ENCODE measurements at places on chromosomes 12 and 14. TPM values are rescaled to one million over a fixed set of nuclear protein-coding genes. Genes with fewer than 3 reads are reported as not detected.

The HOXC4 gene
- 0.63 TPM for total RNA-seq

The TAS2R42 gene
- not detected for total RNA-seq

The FIGNL2 gene
- total RNA-seq: 3.2 TPM

The WSB2 gene
- total RNA-seq: 18.6 TPM

The INHBC gene
- 0.19 TPM for total RNA-seq

The RND1 gene
- 3.7 TPM for total RNA-seq

The P2RX7 gene
- total RNA-seq: 4.3 TPM

The LRP1-AS gene
- total RNA-seq: not detected

The RHEBL1 gene
- total RNA-seq: 3.6 TPM

The NAV3 gene
- not detected for total RNA-seq

The GNB3 gene
- total RNA-seq: 5.6 TPM

The SSTR1 gene
- total RNA-seq: not detected

The SPTSSA gene
- 4.0 TPM for total RNA-seq

The FICD gene
- total RNA-seq: 5.6 TPM

The TSPAN9 gene
- total RNA-seq: 1.2 TPM

DNA sequence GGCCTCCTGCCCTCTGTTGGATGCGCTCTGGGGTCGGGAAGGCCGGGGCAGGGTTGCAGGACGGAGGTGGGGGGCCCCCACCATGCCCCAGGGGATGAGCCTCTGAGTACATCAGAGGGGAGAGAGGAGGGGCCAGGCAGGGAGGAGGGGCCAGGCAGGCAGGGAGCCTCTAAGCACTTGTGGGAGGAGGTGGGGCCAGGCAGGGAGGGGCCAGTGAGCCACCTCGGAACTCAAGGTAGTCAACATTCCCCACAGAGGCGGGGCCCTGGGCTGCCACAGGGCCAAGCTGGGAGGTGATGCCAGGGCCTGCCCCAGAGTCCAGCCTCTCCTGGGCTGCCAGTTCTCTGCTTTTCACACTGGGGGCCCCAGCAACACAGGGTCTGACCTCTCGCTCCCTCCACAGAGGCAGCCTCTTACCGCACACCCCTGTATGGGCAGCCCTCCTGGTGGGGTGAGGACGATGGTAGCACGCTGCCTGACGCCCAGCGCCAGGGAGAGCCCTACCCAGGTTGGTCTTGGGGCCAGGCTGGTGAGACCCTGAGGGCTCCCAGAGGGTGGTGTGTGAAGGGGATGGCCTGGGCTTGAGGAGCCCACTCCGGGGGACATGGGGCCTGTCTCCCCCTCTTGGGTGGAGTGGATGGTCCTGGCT lies 17.4 kb downstream of the CEP170B start:
- no peak for DNase-seq

DNA sequence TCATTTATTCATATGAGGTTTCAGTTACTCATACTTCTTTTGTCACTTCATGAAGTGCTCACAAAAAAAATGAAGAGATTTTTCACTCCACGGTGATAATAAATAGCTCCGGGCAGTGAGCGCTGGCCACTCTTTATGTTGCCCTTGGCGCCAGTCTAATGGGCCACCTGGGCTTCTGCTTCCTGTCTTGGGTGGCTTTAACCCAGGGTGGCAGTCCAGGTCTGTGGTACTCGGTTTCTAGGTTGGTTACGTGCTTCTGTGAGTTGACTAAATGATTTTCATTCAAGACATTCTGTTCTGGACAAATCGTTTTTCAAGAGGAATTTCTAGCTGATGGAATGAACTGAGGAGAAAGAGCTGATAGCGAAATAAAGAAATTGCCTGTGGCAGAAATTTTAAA lies 34.6 kb upstream of the NID2 start:
- DNase-seq: no peak

DNA sequence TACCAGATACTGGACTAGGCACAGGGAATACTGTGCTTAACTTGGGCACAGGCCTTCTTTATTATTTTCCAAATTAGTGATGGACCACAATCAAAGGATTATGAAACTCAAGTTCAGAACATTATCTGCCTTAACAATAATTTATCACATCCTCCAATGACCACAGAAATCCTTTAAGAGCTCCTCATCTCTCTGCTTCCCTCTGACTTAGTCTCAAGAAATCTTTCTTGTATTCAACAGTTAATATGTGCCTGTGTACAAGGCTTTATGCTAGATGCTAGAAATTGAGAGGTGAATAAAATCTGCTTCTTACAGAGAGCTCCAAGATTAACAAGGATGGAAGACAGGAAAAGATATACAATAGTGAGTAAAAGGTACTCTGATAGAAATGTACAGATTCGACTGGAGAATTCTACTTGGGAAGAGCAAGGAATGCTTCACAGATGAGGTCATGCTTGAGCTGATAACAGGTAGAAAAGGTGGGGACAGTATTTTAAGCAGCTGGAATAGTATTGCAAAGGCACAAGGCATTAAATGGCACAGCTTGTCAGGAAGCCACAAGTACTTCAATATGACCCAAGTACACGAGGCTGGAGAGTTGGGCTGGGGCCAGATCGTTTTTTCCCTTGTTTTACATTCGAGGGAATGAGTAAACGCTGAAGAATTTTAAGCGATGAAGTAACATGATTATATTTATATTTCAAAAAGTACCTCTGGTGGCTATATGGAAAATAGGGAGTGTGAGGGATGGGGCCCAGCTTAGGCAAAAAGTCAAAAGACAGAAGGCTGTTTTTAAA lies 55.1 kb upstream of the ARID2 start:
- DNase-seq: no peak

- no peak for DNase-seq
These were observed 39.1 kb downstream of the FNTB start for GRCh38 chr14:65025818-65026217.

- DNase-seq: no peak
These were observed 201.9 kb downstream of the PHETA1 start for GRCh38 chr12:111166779-111167540.

- DNase-seq: no peak
These were observed 58.7 kb downstream of the GNS start for GRCh38 chr12:64700532-64700931.

GRCh38 chr12:76508128-76508980 lies 51.2 kb downstream of the OSBPL8 start:
- no peak for DNase-seq

DNA sequence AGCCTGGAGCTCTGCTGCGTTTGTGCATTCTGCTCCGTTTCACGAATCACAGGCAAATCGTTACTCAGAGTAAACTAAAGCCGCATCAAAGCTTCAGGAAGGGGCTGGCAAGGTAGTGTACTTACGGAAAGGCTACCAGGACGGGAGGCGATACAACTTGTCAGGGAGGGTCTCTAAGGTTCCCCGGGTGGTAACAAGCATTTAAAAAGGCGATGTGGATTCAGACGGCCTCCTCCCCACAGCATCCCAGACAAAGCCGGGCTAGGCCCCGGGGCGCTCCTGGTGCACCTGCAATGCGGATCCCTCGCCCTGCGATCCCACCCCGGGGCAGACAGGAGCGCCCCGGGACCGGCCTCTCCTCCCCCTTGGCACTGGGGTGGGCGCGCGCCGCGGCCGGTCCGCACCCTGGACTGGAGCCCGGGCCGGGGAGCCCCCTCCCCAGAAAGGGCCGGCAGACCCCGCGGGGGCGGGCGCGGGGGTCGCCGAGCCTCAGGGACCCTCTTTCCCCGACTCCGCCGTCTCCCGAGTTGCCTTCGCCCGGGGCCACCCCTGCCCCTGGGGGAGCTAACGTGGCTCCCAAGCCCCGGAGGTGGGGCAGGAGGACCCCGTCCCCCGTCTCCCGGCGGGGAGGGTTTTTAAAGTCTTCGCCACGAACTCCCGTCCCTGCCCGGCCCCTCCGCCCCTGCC lies 718 bp downstream of the CCDC92 start:
- peak; percentile 12 for DNase-seq

DNA sequence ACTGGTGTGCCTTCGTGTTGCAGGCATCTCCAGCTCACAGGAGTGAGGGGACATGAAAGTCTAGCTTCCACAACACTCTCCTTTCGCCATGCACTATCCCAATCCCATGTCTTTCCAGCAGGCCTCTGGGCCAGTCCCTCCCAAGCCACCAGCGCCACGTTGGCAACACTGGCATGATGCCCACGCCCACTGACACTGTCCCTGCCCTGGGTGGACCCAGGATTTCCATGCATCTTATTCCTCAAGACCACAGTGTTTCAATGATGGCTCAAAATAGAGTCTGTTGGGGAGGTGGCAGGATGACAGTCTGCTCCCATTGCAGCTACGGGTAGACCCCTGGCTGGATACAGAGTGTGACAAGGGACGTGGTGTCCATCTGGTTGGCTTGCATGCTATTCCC lies 2.3 kb downstream of the SP7 start:
- no peak for DNase-seq

- DNase-seq: no peak
These were observed 68.0 kb downstream of the GALNT4 start for GRCh38 chr12:89456565-89456964.

- DNase-seq: no peak
These were observed 8.1 kb upstream of the DENND5B start for GRCh38 chr12:31599053-31599452.

DNA sequence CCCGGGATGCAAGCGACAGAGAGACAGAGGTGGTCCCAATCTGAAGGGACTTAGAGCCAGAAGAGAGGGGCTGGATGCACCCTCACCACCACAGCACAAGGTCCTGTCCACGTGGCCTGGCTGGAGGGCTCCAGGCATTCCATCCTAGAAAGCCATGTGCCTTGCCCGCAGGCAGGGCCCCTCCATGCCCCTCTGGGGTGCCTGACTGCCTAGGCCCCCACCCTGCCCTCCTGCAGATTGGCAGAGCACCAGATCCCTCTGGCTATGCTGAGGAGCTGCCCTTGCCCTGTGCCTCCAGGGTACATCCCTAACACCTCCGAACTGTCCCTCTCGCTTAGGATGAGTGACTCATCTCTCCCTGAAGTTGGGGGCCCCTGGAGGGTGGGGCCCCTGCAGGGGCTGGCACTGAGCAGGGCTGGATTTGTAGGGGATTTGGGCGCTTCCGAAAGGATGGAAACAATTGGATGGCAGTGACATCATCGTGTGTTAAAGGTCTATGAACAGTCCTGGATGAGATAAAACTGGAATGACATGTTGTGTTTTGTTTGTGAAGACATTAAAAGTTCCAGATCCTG lies 50.9 kb downstream of the CHGA start:
- no peak for DNase-seq

GRCh38 chr12:87779858-87780498 lies 249.2 kb downstream of the C12orf50 start:
- DNase-seq: no peak

GRCh38 chr12:66800046-66800445 lies 121.2 kb upstream of the GRIP1 start:
- DNase-seq: no peak

- no peak for DNase-seq
These were observed 592.9 kb downstream of the FSCB start for GRCh38 chr14:43914041-43914693.

GRCh38 chr12:22190-22529 lies 44.4 kb upstream of the IQSEC3 start:
- DNase-seq: no peak

DNA sequence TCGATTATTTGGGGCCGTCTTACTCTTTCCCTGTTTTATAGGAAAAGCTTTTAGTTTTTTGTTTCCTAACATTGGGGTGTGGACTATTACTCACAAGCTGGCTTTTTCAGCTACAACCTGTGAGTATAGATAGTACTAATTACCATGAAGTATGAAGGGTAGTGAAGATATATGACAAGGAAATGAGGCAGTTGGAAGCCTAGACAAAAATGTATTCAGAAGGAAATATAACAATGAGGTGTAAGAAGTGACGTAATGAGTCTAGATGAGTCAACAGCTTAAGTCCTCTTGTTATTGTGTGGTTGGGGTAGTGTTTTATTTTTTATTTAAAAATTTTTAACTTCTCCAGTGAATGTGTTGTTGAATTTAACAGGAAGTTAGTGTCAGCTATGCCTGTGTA lies 804.5 kb downstream of the NRXN3 start:
- DNase-seq: no peak

- no peak for DNase-seq
These were observed 37.5 kb downstream of the TTC7B start for GRCh38 chr14:90778571-90779255.

GRCh38 chr12:123078120-123078465 lies 72.8 kb downstream of the PITPNM2 start:
- no peak for DNase-seq

DNA sequence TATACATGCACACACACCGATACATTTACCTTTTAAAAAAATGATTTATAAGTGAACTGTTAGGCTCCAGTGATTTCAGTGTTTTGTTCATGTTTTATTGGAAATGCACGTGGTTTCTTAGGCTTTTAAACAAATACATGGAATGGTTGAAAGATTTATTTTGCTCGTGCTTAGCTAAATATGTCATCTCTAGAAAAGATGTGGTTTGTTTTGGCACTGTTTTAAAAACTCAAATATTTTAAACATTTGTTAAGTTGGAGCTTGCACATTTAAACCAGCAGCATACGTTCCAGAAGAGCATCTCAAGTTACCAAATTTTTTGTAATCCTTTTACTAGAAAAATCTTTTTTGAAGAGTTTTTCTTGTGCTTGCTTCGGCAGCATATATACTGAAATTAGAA lies 44.5 kb downstream of the FOXA1 start:
- no peak for DNase-seq

GRCh38 chr14:61704554-61704953 lies 9.2 kb downstream of the HIF1A start:
- DNase-seq: no peak

DNA sequence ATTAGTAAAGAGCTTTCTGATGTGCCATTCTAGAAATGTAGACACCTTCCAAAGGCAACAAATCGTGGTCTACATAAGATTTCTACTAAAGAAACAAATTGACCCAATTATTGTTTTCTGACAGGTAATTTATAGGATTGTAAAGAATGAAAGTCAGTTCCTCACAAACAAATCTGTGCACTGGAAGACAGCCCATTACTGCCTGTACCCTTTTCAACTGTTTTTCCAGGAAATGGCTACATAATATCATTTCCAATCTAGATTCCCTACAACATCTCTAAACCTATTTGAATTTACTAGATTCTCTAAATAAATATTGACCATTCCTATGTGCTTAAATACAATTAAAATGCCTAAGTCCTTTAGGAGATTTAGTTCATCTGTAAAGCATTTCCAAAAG lies 939.1 kb downstream of the FSCB start:
- DNase-seq: no peak

- no peak for DNase-seq
These were observed 248.5 kb downstream of the IPO8 start for GRCh38 chr12:30447061-30447750.

- DNase-seq: no peak
These were observed 1341.3 kb downstream of the LRFN5 start for GRCh38 chr14:42947991-42948390.

GRCh38 chr12:46664761-46665287 lies 161.0 kb downstream of the SLC38A4 start:
- DNase-seq: no peak

GRCh38 chr12:130606231-130606630 lies 109.9 kb downstream of the RIMBP2 start:
- no peak for DNase-seq
